NCI-H2081 (cell line): ENCODE measurements at places on chromosomes 16 and 17.

- DNase-seq = no peak
Measured at GRCh38 chr16:426115-426905, 861 bp downstream of the RAB11FIP3 start.

DNA sequence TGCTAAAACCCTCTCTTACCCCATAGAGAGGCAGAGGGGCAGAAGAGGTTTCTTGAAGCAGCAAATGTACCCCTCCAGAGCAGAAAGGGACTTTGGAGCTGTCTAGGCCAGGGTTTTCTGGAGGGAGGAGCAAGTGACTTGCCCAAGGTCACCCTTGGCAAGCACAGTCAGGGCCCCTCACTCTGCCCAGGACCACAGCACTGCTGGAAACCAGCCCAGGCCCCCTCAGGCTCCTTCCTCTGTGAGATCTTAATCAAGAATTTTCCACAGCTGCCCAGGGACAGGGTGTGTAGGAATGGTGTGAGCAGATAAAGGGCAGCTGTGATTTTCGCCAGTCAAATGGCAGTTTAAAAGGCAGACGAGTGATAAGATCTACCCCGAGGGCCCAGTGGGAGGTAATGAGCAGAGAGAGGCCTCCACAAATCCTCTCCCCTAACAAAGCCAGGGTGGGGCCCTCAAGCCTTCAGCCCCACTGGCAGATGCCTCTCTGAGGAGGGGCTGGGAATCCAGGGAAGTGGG lies 3.9 kb upstream of the SLC12A3 start:
- no peak for DNase-seq

- no peak for DNase-seq
Measured at GRCh38 chr16:6926762-6927161, 405.9 kb upstream of the RBFOX1 start.

DNA sequence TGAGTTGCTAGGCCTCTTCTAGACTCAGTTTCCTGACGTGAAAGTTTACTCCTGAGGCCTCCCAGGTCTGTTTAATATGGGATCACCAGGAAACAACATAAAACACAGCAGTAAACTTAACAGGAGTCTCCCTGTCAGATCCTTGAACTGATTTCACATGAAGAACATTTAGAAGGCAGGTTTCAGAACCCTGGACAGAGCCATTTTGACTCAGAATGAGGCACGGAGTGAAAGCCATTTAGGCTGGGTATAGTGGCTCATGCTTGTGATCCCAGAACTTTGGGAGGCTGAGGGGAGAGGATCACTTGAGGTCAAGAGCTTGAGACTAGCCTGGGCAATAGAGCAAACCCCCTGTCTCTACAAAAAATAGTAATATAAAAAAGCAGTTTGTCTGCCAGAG lies 289.1 kb downstream of the CA10 start:
- no peak for DNase-seq

- DNase-seq = no peak
Measured at GRCh38 chr17:31581491-31581890, 190.0 kb downstream of the RAB11FIP4 start.

GRCh38 chr17:35982409-35983191 lies 1.3 kb upstream of the CCL16 start:
- no peak for DNase-seq

- DNase-seq = no peak
Measured at GRCh38 chr16:15857724-15858560, 1.1 kb upstream of the MYH11 start.

- DNase-seq = no peak
Measured at GRCh38 chr16:24977678-24978075, 37.5 kb downstream of the ARHGAP17 start.

- no peak for DNase-seq
Measured at GRCh38 chr17:32484041-32484461, 2.7 kb upstream of the CDK5R1 start.

- DNase-seq = no peak
Measured at GRCh38 chr16:23025692-23026307, 123.5 kb downstream of the USP31 start.

DNA sequence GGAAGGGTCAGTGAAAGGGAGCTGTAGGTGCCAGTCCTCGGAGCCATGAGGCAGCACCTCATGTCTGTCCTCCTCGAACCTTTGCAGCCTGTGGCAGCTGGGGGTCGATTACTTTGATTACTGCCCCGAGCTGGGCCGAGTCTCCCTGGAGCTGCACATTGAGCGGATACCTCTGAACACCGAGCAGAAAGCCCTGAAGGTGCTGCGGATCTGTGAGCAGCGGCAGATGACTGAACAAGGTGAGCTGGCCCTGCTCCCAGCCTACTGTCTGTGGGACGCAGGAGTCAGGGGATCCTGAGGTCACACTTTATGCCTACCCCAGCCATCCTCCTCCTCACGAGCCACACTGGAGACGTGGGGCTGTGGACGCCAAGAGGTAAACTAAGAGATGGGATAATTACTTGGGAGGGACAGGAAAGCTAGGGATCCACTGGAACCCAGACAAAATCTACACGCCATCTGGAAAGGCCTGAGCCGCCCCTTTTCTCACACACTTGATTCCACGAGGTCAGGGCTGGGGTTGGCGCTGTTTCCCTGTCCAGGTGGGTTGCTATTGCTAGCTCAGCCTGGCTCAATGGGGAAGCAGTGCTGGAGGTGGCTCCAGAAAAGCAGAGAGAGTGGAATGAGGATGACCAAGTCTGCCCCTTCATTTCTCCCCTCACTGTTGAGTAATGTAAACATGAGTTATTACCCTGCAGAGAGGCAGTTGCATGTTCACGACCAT lies 26.4 kb downstream of the NUP85 start:
- no peak for DNase-seq

- no peak for DNase-seq
Measured at GRCh38 chr17:75763269-75763607, 1.8 kb downstream of the GALK1 start.

DNA sequence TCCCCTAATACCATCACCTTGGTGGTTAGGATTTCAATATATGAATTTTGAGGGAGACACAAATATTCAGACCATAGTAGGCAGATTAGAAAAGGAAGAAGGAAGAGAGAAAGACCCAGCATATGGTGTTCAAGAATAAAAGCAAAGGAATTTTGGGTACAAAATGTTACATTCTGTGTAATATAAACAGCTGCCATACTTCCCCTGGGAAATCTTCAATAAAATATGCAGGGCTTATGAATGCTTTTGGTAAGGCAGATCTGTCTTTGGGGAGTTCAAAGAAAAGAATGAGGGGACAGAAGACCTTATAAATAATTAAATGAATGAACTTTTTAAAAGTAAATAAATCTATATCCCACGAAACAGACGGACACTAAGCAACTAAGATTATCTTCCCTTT lies 91.9 kb downstream of the USP32 start:
- DNase-seq = no peak

DNA sequence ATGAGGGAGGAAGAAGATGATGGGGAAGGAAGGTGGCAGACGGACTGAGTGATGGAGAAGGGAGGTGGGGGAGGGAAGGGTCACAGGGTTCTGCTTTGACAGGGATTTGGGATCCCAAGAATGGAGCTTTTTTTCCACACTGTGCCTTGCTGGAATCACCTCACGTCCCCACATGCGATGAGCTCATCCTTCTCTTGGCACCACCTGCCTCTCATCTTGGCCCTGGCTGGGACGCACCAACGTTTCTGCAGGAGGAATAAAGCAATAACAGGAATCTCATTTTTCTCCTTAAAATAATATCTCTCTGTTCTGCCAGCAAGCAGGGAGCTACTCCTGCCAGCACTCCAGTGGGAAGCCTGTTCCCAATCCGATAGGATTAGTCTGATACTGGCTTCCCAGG lies 47.8 kb downstream of the MEOX1 start:
- no peak for DNase-seq

DNA sequence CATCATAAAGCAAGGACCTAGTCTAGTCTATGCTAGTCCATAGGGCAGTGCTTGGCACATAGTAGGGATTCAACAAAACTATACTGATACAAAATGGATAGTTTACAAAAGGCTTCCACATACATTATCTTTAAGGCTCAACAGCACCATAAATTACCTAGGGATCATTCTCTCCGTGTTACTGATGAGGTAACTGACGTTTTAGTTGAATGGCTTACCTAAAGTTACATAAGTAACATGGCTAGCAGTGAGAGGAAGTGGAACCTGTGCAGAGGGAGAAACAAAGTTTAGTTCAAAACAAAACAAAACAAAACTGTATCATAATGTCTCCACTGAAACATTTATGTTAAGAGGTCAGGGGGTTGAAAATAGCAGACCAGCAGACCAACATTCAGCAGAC lies 7.9 kb downstream of the RPTOR start:
- no peak for DNase-seq

DNA sequence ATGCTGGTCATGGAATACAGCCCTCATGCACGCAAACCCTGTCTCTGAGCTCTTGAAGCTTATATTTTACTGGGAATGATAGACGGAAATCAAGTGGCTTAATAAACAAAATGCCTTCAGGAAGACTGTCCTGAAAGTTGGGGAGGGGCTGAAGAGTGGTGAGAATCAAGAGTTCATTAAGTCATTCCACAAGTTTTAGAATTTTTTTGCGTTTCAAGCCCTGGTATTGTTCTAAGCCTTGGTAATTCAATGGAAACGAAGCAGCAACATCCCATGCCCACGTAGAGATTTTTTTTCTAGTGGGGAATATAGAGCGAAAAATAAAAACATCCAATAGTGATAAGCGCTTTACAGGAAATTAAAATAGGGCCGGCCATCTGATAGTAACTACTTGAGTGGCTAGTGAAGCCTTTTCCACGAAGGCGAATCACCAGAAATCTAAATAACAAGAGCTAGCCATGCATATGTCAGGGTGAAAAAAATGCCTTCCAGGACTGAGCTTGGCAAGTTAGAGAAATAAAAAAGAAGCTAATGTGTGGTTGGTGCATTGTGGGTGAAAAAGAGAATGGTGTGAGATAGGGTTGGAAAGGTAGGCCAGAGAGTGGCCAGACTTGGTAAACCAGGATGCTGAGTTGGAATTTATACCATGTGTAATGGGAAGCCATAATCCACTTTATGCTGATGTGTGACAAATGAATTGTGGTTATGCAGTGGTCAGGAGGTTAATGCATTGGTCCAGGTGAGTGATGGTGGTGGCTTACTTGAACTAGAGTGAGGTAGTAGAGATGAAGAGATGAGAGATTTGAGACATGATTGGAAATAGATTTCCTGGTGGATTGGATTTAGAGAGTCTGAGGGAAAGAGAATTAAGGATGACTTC lies 772 bp downstream of the PFAS start:
- DNase-seq = no peak

DNA sequence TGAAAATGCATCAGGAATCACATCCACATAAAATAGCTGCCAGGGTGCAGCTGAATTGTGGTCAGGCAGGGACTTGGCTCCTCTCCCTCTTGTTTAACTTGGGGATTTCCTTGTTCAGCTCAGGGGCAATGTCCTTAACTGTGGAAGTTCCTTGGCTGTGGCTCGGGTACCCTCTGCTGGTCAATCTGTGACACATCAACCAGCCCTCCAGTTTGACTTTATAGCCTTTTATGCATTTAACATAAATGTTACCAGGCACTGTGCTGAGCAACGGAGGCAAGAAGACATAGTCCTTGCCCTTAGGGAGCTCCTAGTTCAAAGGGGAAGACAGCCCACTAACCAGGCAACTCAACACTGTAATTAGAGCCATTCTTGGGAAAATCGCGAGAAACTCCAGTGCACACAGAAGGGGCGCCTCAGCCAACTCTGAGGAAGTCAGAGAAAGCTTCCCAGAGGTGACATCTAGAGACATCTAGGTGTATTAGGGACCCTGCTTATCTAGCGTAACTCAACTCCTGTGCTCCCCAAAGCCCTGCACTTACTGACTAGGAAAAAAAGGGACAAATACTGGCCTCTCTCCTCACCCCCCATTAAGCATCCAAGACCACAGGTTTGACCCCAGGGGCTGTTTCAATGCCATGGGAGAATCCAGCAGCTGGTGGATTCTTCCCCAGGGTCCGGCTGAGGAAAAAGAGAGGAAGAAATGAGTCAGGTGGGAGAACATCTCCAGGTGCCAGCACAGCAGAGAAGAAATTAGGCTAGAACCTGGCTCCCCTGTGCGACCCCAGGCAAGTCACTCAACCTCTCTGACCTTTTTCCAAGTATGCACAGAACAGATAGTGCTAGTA lies 17.3 kb upstream of the EEF2K start:
- peak; percentile 66 for DNase-seq

- DNase-seq = no peak
Measured at GRCh38 chr17:39192901-39193300, 4.6 kb downstream of the CACNB1 start.

DNA sequence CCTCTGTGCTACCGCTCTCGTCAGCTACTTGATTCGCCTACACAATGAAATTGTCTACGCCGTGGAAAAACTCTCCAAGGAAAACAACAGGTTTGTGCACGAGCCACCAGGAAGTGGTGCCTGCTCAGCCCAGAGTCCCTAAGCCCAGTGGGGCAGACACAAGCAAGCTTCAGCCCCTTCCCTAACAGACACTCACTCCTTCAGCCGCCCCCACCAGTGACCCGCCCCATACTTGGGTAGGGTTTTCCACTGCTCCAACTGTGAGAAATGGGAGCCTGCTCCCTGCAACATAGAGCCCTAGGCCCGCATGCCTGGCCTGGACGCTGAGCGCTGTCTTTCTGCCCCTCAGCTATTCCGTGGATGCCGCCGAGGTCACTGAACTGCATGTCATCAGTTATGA lies 28.6 kb upstream of the ENDOV start:
- no peak for DNase-seq

DNA sequence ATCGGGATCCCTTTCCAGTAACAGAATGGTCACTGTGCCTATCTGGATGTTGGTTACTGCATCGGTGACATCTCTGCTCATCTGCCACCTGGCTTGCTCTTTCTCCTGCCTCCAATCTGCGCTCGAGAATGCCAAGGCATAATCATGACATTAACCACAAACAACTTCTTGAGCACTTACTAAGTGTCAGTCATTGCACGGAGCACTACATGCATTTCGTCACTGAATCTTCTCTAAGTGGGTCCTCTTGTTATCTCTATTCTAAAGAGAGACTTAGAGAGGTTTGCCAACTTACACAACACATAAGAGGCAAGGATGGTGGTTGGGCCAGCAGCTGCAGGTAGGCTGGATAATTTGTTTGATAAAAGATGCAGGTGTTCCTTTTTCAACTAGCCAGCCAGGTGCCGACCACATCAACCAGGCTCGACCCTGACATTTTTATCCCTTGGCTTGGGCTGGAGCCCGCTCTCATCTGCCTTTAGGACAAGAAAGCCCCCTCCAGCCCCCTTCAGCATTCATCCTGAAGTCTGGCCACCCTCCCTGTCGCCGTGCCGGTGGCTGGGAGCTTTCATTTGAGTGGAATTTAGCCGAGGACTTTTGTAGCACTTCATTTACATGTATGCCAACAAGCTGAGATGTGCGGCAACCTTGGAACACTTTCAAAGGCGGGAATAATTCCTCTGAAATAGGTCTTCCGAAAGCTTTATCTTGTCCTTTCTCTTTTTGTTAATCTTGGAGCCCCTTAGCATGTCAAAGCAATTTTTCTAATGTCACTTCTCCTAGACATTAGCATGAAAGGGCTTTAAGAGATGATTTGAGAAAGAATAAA lies 89.3 kb upstream of the NKD1 start:
- no peak for DNase-seq

- DNase-seq = no peak
Measured at GRCh38 chr17:7852919-7853690, 1.8 kb upstream of the TMEM88 start.
